ENCODE measurements at places on chromosomes 1 and 21.
A peak's percentile ranks its signal among the peaks of the same experiment; 100 is the strongest.

DNA sequence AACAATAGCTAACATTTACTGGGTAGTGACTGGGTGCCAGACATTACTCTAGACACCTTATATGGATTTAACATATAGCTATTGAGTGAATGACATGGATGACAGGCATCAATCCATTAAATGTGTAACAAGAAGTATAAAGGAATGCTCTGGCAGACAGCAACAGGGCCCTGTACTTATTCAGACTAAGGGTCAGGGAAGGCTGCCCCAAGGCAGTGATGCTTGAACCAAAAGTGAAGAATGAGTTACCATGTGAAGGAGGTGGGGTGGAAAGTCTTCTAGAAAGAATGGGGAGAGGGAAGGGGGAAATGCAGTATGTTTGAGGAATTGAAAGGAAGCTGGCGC, 8.3 kb upstream of the PTPRF start:
- DNase-seq: no peak

GRCh38 chr21:21183092-21183491, 184.9 kb downstream of the NCAM2 start:
- DNase-seq: no peak

GRCh38 chr1:2587071-2587859, 688 bp downstream of the PRXL2B start:
- no peak for DNase-seq

DNA sequence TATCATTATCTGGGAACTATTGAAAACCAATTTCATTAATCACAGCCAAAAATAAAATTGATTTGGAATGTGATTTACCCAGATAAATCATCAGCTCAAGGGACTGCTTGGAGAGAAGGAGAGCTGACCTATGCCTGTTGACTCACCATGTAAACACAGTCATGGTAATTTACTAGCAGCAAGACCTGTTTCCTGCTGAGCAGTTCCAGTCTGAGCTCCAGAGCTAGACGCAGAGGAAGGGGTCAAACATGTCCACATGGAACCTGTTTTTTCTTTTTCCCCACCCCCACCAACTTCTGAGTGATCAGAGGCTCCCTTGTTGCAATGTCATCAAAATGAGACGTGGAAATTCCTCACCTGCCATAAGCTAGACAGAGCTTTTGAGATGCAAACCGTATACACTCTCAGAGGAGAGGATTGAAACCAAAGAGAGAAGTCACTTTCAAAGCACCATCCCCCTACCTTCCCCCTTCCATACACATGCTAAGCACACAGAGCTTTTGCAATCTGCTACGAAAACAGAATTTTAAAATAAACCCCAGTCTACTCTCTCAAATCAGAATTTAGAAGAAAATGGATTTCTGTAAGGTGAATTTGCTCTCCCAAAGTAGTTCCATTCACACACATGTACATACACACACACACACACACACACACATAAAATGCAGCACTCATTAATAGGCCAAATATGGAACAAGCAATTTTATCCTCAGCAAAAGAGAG, 55.9 kb upstream of the PTGFRN start:
- no peak for DNase-seq

- DNase-seq: no peak
Measured at GRCh38 chr1:37822906-37823815, 15.2 kb upstream of the YRDC start.

DNA sequence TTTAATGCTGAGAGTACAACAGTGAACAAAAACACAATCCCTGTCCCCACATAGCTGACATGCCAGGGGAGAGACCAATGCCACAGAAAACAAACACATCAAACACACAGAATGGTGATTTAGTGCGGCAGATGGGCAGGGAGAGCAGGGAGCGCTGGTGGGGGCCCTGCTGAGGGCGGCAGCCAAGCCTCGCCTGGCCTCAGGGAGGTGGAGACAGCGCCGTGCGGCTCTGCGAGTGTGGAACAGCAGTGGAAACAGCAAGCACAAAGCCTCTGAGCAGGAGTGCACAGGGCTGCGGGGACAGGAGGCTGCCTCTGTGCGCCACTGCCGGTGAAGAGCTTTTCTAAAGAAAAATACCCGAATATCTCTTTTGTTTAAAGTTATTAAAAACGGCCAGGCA, 17.0 kb downstream of the MCM3AP start:
- no peak for DNase-seq

GRCh38 chr21:29105218-29105617, 25.2 kb upstream of the MAP3K7CL start:
- no peak for DNase-seq

GRCh38 chr1:52602856-52603600, 857 bp downstream of the GPX7 start:
- peak; percentile 21 for DNase-seq

GRCh38 chr1:198543670-198544260, 3.3 kb upstream of the ATP6V1G3 start:
- no peak for DNase-seq

DNA sequence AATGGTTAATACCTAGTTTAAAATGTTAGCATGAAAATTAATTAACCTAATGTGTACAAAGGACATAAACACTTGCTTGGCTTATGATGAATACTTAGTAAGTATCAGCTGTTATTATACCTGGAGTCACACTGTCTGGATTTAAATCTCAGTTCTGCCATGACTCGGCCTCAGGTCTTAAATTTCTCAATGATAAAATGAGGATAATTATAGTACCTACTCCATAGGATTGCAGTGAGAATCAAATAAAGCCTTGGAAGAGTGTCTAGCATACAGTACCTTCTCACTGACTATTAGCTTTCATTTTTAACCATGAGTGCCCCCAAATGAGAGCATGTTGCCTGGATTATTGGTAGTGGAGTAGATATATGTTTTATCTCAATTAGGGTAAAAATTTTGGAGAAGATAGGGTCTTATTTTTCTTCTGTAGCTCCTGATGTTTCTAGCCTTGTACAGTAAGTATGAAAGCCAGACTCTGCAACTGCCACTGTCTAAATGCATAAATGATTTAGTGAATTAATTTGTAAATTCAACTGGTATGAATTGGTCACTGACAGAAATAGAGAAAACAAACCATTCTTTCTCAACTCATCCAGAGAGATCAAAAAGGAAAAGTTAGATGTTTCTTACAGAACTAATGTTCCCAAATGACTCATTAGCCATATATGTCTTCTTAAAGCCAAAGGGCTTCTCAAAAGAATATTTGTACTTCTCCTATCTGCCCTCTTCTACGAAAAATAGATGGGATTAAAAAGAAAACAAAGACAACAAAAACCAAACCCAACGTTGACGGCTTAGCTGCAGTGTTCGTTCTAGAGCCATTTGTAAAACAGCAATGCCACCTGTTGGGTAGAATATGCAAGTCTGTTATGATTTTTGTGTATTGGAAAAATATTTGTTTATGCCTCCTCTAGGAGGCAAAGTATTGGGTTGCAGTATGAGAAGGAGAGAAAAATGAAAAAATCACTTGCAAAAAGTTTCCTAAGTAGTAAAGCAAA, 53.8 kb upstream of the MROH9 start:
- DNase-seq: no peak

DNA sequence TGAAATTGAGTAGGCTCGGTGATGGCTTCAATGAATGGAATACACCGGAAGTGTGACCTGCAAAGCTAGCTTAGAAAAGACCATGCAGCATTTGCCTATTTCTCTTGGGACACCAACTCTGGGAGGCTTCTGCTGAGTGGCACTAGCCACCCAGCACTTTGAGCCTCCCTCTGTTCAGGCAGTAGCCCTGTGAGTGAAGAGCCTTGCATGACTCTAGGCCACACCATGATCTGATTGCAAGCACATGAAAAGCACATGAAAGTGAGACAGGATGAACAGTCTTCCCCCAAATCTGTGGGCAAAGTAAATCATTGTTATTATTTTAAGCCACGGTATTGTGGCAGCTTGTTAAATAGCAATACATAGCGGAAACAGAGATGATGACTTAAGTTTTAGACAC, 2.8 kb downstream of the CD48 start:
- DNase-seq: no peak

- no peak for DNase-seq
Measured at GRCh38 chr1:59146651-59147358, 150.1 kb upstream of the FGGY start.

DNA sequence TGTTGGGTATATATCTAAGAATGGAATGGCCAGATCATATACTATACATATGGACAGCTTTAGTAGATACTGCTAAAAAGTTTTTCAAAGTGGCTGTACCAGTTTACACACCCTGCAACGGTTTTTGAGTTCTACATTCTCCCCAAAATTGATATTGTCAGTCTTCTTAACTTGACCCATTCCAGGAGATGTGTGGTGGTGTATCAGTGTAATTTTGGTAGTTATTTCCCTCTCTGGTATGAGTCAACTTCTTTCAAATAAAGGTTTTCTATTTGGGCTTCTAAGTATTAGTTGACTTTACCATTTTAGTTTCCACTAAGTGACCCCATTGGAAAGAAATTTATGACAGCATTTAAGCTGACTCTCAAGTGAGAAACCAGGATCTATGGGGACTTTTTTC, 29.2 kb downstream of the INKA2 start:
- DNase-seq: no peak

GRCh38 chr21:39429445-39429844, 16.1 kb downstream of the LCA5L start:
- no peak for DNase-seq

GRCh38 chr21:32387151-32387550, 5.7 kb downstream of the URB1 start:
- no peak for DNase-seq

- DNase-seq: no peak
Measured at GRCh38 chr21:36974851-36975192, 8.4 kb upstream of the HLCS start.

DNA sequence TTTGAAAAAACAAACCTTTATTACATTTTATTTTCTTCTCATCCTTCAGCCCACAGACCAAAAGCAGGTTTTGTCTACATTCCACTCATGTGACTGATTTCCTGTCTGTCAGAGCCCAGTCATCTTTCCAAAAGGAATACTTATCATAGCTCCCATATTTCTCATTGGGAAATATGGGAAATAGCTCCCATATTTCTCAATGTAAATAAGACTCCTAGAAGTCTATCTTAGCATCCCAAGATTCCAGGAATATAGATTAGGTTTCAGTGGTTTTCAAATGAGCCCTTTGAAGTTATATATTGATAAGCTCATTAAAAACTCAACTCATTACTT, 19.1 kb upstream of the NRDC start:
- no peak for DNase-seq
